ENCODE measurements at places on chromosomes 6 and 20.
A peak's percentile ranks its signal among the peaks of the same experiment; 100 is the strongest.

GRCh38 chr6:39068391-39068790 is 19.8 kb downstream of the GLP1R start:
- no peak for DNase-seq

- DNase-seq = no peak
Measured at GRCh38 chr6:87848616-87849015, 146.6 kb upstream of the AKIRIN2 start.

- DNase-seq = no peak
Measured at GRCh38 chr6:26335631-26336323, 29.2 kb upstream of the BTN3A2 start.

- no peak for DNase-seq
Measured at GRCh38 chr6:72149715-72150114, 263.4 kb downstream of the RIMS1 start.

DNA sequence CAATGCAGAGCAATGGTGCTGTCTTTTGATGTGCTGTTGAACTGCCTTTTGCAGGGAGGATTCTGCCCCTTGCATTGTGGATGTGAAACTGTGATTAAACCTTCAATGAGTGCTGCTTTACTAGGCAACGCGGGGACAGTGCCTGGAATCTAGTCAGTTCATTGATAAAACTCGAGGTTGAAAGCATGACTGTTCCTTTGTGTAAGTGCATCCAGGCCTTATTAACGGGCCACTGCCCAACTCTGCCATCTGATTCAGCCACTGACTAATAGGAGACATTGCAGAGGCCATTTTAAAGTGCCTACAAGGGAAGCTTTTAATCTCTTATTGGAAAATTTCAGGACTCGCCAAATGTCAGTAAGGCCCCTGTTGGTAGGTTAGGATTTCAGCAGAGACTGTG is 49.3 kb downstream of the SLC35F1 start:
- DNase-seq = no peak

- no peak for DNase-seq
Measured at GRCh38 chr20:32702706-32703425, 29.1 kb upstream of the C20orf203 start.

DNA sequence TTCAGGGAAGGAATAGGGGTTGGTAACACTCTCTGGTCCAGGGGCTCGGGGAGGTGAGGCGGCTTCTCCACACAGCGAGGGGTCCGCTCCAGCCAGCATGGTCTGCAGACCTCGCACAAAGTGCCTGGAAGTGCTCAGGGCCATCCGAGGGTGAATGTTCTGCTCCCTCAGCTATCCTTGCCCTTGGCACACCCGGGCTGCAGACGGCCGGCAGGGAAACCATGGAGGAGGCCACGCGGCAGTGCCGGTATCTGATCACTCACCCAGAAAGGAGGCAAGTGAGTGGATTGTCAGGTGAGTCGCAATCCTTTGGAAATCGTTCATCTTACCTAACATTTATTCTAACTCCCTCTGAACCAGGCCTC is 62.0 kb downstream of the DLL1 start:
- DNase-seq = no peak

DNA sequence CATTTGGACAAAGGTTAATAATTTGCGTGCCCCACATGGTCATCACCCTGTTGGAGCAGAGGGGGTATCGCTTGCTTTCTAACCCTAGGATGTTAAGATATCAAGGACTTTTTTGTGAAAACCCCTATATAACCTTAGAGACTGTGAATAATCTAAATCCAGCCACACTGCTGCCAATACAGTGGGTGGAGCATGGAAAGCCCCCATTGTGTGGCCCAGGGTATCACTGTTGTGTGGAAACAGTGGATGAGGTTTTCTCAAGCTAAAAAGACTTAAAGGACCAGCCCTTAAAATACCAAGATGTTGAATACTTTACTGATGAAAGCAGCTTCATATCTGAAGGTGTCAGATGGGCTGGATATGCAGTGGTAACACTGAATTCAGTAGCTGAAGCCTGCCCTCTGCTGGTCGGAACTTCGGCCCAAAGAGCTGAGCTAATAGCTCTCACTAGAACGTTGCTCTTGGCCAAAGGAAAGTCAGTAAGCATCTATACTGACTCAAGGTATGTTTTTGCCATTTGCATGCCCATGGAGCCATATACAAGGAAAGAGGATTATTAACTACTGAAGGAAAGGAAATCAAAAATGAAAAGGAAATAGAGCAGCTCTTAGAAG is 695.2 kb downstream of the PHF3 start:
- DNase-seq = peak; percentile 53
